ENCODE measurements at places on chromosomes 13 and 19.

GRCh38 chr19:45349430-45349941 is 8.9 kb downstream of the KLC3 start:
- DNase-seq, result no peak

GRCh38 chr13:91381371-91381770 is 17.1 kb upstream of the GPC5 start:
- DNase-seq, result no peak

GRCh38 chr13:32503727-32504126 is 34.9 kb downstream of the N4BP2L2 start:
- no peak for DNase-seq

DNA sequence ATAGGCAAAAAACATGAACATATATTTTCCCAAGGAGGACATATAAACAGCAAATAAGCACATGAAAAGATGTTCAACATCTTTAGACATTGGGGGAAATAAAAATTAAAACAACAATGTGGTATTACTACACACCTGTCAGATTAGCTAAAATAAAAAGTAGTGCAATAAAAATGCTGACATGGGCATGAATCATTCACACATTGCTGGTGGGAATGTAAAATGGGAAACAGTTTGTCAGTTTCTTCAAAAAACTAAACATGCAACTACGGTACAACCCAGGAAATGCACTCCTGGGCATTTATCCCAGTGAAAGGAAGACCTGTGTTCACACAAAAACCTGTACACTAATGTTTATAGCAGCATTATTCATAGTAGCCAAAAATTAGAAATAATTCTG is 5.3 kb upstream of the SUCLA2 start:
- DNase-seq, result no peak

DNA sequence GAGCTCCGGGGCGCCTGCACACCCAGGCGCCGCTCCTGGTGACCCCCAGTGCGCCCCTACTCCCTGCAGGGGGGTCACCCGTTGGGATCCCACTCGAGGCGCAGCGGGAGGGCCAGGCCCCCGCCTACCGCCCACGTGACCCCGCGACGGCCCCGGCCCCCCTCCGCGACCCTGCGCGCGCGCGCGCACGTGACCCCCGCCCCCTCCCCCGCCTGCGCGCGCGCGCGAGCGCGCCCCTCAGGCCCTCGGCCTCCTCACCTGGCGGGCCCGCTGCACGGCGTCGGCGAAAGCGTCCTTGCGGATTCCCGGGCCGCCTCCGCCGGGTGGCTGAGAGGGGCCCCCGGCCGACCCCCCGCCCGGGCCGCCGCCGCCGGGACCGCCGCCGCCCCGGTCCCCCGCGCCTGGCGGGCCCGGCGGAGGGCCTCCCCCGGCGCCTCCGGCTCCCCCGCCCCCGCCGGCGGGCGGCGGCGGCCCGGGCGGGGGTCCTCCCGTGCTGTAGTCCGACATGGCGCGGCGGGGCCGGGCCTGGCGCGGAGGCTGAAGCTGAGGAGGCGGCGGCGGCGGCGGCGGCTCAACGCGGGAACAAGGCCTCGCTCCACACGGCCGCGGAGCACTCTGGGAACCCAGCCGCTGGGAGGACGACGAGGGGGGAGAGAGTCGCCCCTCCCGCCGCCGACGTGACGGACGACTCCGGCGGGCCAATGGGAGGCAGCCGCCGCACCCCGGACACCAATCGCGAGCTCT is at the start of gene KHSRP:
Gene KHSRP (minus strand): TSS at position 617 of the 744 bp plus-strand sequence. CDS start 110 bp downstream, at position 507.
- no peak for DNase-seq

GRCh38 chr13:70473907-70474306 is 365.7 kb upstream of the KLHL1 start:
- no peak for DNase-seq

DNA sequence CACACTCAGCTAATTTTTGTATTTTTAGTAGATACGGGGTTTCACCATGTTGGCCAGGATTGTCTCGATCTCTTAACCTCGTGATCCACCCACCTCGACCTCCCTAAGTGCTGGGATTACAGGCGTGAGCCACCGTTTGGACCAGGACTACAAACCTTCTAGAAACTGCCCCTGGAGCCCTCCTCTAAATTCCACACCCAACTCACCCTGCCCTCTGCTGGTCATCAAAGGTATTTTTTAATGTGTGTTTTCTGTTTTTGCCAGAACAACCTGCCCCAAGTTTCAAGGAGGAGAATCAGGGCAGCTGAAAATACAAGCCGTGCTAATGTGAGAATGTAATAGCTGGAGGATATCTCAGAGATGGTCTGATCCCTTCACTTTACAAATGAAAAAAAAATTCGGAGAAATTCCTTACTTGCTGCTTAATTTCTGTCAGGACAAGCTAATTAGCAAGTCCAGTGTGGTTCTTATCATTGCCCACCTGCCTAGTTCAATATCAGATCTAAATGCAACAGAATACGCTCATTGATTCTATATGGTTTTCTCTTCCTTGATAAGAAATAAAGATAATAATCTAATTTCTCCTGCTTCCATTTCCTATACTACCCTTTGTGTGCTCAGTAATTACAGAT is 4.1 kb downstream of the ATP8A2 start:
- no peak for DNase-seq
